HAP-1 (cell line): ENCODE measurements at places on chromosomes 4 and X.

DNA sequence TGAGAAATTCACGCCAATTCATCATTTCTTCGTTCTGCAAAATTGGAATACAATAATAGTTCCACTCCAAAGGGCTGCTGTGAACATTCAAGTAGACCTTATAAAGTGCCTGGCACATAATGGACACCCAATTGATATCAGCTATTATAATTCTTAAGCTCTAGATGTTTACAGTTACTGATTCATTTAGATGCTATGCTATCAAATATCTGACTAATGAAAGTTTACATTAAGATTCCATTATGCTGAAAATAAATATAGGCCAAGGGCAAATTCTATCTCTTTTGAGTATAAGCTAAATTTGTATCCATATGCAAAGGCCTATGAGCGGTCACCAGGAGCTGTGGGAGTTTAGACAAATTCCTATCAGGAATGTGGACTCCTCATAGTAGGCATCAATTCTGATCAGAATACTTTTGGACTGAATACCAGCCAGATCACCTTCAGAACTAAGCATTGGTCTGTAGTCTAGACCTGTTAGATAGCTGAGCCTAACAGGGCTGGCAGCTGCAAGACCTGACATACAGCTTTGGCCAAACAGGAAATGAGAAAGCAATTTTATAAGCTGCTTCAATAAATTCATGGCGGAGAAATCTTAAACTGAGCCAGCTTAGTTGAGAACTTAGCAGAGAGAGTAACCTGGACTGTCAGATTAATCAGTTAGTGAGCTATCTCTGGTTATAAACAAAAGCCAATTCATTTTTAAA is 384.3 kb upstream of the ACTRT1 start:
- no peak for DNase-seq

DNA sequence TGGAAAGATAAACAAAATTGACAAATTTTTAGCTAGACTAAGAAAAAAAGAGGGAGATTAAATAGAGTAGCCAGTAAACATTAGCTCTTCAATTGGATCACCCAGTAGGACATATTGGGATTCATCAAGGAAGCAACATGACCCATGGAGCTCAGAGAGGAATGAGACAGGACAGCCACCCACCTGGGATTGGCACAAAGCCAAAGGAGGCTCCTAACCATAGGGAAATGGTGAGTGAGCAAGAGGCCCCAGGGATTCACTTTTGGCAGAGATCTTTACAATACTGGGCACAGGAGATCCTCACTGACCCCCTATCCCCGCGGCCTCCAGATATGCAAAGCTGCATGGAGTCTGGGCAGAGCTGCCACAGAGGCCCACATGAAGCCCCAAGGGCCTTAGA is 34.8 kb upstream of the CXCL6 start:
- DNase-seq = no peak

- DNase-seq = peak; percentile 14
These were observed 308.5 kb downstream of the EVC2 start for GRCh38 chr4:5399790-5400421.

GRCh38 chrX:56233682-56234081 is 1.5 kb downstream of the KLF8 start:
- DNase-seq = no peak

DNA sequence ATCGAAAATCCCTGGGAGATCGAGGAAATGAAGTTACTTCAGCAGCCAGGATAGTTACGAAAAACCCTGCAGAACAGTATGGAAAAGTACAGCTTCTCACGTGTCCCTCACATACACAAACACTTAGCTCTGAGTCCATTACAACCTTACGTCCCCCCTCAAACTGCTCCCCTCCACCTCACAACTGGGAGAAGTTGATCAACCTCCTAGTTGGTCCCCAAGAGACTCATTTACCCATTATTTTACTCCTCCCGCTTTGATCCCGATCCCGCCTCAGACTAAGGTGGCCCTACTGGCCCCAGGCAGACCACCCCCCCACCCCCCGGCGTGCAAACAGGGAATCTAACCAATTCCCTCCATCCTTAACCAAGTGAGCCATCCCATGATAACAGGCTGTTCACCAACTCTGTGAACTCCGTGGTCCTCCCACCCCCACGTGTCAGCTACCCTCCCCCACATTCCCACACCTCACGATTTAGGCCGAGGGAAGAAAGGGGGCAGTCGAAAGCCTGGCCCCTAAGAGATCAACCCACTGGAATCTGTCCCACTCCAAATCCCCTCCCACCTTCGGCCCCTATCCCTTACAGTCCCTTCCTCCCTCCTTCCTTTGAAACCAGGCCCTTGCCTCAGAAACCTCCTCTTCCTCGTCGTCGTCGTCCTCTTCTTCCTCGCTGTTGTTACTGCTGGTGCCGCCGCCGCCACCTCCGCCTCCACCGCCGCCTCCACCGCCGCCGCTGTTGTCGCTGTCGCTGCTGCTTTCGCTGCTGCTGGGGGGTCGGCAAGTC is 755 bp downstream of the ANKRD17 start:
- peak; percentile 68 for DNase-seq

DNA sequence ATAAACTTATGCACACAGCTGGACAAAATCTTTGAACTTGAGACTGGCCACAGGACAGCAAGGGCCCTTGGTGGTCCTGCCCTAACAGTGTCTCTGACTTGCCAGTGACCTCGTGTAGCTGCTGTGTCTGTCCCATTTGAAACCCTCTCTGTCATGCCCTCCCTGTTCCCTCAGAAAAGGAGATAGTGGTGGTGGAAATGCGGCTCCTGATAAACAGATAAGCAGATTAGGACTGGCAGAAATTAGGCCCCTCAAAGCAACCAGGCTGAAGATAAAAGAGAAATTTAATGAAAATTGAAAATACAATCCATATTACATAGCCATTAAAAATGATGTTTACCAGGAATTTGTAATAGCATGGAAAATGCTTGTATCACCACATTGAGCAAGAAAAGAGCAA is 136.6 kb upstream of the ATP6AP2 start:
- DNase-seq = no peak

DNA sequence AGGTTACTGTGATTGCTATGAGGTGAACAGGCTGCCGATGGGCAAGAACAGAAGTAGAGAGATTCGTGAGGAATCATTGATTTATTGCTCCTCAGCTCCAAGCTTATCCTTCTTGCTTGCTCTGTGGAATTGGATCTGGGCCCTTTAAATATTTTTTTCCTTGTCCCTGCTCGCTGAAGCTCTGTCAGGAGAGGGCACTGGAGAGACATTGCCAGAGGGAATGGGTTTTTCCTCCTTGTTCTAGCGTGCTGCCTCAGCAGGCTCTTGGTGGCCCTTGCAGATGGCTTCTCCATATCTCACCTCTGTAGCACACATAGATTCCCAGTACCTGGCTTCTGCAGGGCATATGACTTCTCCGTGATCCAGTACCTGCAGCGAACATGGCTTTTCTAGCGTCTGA is 67.4 kb downstream of the CNGA2 start:
- DNase-seq = no peak

DNA sequence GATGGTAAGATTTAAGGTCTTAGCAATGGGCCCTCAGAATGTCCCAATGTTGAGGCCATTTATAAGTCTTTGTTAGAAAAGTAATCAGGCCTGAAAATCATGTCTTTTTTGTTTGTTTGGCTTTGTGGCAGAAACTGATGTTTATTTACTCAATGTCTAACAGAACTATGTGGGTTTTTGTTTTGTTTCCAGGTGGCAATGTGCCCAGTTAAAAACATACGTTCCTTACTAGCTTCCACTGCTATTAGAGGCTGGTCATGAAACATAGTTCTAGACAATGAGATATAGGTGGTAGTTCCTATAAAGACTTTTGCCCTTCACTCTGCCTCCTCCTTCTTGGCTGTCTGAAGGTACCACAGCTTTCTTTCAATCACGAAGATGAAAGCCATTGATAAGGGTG is 108.8 kb downstream of the C4orf51 start:
- DNase-seq = no peak

DNA sequence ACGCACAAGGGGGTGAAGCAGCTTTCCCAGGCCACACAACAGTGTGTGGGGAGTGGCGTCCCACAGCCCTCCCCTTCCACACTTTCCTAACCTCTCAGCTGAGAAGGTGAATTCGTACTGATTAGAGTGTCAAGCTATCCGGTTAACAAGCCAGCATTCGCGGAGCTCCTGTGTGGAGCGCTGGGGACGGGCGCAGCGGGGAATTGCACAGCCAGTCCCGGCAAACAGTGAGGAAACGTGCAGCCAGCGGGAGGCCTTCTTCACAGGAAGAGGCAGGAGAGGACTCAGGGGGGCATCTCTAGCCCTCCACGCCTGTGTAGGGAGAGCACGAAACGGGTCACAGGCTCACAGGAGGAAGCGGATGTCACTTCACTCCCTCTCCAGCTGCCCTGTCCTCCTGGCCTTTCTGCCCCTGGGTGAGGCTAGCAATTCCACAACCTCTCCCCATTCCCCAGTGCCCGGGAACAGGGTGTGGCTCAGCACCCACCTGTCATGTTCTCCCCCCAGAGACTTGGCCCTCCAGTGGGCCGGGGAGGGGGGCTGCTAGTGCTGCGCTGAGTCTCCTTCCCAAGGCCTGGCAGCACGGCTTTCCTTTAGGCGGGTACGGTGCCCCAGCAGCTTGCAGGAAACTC is 117.3 kb downstream of the CPZ start:
- DNase-seq = no peak

GRCh38 chrX:95764972-95765451 is 919.6 kb upstream of the DIAPH2 start:
- DNase-seq = peak; percentile 53

DNA sequence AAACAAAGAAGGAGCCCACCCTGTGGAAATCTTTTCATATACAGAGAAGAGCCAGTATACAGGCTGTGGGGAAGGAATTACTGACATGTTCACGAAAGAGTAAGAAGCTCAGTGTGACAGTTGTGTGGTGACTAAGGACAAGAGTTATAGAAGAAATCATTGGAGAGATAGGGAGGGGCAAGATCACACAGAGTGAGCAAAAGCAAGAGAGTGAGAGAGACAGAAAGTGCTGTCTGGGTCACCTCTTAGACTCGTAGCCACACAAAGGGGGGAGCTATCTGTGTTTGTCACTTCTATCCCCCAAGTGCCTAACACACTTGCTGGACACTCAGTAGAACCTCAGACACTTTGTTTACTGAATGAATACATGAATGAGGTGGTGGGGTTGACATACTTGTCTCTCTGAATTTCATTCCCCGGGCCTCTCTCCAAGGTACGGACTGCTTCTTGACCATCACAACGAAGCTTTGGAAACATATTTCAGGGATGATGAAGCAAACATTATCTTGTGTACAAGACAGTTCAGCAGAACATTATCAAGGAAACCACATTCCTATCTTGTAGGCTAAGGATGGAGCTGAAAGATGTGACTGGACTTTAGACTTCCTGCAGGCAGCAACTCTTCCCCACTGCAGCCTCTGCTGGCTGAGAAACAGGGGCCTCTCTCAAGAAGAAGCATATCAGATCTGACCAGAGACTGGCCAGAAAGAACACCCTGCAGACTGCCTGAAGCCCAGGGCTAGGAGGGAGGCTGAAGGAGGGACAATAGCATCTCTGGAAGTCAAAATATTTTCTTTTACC is 168.2 kb downstream of the AMELX start:
- no peak for DNase-seq

- DNase-seq = no peak
These were observed 41.0 kb downstream of the GAB1 start for GRCh38 chr4:143377611-143378099.

DNA sequence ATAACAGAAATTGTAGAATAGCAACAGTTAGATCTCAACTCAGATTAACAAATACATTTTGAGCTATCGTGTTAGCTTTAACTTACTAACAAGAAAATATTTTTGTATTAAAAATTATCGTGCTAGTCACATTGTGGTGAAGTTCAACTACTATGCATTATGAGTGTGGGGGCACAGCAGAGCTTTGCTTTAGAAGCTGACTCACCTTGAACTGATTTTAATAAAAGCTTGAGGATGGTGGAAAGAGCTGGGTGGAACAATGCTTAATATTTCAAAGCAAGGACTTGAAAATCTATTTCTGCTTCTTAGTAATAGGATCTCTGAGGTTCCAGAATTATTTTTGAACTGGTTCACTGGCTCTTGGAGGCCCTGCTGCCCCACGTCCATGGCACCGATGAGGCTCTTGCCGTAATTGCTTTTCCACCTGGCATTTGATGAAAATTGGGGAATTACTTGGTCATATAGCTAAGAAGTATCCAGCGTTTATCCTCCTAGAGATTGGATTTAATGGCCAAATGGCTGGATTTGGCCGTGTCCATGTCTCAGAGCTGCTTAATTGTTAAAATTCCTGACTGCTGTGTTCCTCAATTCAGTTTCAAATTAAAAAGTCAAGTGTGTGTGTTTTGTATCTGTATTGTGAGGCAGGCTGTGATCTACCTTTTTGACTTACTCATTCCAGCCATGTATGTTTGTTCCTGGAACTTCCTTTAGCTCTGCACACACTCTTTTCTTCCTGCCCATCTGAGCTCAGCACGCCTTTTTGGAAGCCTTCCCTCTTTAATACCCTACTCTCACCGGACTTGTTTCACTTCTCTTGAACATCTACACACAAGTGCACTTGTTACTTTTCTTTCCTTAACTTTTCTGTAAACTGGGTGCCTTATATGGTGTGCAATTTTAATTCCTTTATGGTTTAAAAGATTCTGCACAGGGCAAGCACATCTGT is 66.6 kb upstream of the LIMCH1 start:
- DNase-seq = no peak

GRCh38 chrX:26470941-26471340 is 255.0 kb downstream of the MAGEB5 start:
- DNase-seq = peak; percentile 29

GRCh38 chr4:10611673-10612072 is 72.9 kb downstream of the CLNK start:
- DNase-seq = no peak

DNA sequence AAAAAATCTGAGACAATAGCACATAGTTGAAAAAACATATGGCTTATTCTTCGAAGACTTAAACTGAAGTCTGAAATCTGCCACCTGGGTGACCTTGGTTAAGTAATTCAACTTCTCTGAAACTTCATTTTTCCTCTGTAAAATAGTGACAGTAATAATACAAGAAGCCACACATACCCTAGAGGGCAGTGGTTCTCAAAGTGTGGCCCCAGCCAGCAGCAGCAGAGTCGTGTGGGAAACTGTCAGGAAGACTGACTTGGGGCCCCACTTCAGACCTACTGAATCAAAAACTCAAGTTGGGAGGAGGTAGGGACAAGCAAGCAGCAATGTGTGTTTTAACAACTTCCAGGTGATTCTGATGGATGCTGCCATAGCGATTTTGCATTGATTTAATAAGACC is 249.9 kb downstream of the HNRNPD start:
- no peak for DNase-seq

DNA sequence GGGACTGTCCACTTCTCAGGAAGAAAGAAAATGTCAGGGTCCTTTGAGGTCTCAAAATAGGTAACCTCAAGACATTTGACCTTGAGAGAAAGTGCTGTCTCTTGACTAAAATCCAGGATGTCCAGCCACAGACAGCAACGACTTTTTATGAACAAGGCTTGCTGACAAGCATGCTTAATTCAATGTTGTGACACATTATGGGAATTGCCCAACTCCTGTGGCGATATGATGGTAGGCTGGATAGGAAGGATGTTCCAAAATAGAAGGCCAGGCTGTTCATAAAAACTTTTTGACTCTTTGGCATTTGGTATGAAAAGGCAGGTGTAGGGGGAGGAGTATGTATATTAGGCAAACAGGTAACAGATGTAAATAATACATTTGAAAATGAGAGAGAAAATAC is 50.8 kb upstream of the EDNRA start:
- DNase-seq = no peak

GRCh38 chrX:140064993-140065392 is 99.7 kb upstream of the CXorf66 start:
- DNase-seq = no peak

- no peak for DNase-seq
These were observed 5.7 kb downstream of the JAKMIP1 start for GRCh38 chr4:6194458-6195195.

- DNase-seq = peak; percentile 97
These were observed 98.8 kb upstream of the EGFL6 start for GRCh38 chrX:13470685-13470977.

GRCh38 chrX:56503941-56504673 is 59.3 kb upstream of the UBQLN2 start:
- no peak for DNase-seq
